Activated CD4-positive, CD25-positive, alpha-beta regulatory T cell (primary cell): ENCODE measurements at places on chromosomes 6 and 20.

DNA sequence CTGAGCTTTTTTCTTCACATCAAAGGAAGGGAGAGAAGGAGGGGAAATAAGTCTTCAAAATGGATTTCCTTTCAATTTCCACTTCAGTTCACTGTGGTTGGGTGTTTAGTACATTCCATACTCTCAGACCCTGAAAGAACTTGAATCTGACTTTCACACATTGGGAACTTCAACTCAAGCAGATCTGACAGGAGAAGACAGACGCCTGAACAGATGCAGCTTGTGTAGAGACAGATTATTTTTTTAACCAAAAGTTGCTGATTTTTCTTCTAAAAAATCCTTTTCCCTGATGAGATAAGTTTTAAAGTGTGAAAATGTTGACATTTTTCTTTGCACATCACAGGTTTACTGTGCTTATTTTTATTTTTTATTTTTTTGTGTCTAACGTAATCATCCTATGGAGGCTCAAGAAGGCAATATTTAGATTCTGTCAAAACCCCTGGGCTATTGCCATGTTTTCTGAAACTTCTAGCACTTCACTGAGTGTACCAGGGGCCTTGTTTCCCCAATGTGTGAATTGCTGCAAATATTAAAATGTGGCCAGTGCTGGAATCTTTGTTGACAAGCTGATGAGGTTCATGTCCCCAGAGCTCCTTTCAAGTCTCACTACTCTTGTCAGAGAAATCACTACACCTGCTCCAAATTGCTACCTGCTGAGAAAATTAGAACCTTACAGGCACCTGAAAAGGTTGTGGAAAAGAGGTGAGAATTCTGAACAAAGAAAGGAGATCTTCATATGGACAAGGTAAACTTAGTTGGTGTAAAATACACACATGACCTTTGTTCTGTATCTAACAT is 214.8 kb upstream of the BTBD3 start:
- DNase-seq = no peak

GRCh38 chr6:157221817-157222175 is 101.5 kb downstream of the TMEM242 start:
- no peak for DNase-seq

- no peak for DNase-seq
Measured at GRCh38 chr6:139406577-139407343, 32.3 kb upstream of the CITED2 start.

- no peak for DNase-seq
Measured at GRCh38 chr6:31042806-31043205, 32.5 kb downstream of the MUC22 start.

- DNase-seq = no peak
Measured at GRCh38 chr20:59159091-59159490, 4.5 kb upstream of the ZNF831 start.

DNA sequence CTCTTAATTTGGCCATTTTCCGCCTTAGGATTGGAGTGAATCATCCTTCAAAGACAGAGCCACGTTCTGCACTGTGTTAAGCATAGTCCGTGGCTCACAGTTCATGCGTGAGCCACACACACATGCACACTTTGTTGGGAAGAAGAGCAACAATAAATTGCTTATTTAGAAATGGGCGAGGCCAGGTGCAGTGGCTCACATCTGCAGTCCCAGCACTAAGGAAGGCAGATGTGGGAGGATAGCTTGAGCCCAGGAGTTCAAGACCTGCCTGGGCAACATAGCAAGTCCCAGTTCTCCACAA is 131.3 kb downstream of the ZDHHC14 start:
- DNase-seq = no peak

- DNase-seq = no peak
Measured at GRCh38 chr6:165403006-165403595, 93.7 kb upstream of the C6orf118 start.

DNA sequence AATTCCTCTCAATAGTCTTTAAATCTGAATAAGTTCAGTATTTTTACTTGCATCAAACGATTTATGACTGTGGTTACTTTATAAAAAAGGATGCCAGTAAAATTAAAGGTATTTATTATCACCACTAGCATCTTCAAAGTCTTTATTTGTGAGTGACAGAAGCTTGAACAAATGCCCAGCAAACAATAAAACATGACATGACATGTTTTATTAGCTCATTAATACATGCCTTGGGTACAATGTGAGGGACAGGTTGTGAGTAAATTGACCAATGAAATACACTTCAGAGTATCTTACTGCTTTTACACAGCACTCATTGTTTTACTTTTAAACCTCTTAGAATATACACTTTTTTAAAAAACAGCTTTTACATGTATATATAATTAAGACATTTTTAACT is 113.4 kb upstream of the BEND3 start:
- no peak for DNase-seq

- DNase-seq = no peak
Measured at GRCh38 chr6:52126231-52126630, 38.8 kb upstream of the PKHD1 start.

DNA sequence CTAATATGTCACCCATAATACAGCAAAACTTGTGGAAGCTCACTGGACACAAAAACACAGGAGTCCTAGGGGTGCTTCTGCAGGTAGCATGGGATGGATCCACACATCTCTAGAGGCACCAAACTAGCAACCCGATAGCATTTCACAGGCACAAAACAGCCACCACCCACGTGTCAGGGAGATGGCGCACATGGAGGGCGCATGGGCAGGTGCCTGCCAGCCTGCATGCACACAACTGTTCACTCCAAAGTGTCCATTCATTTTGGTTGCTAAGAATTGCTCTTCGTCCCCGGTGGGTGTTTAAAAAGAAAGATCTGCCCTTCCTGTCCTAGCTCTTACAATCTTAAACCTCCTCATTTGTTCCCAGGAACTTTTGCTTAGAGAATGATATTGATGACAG is 171.3 kb downstream of the SYNDIG1 start:
- DNase-seq = no peak

GRCh38 chr20:23628402-23629016 is 9.2 kb downstream of the CST3 start:
- no peak for DNase-seq

GRCh38 chr20:18477821-18478220 is 10.6 kb downstream of the POLR3F start:
- DNase-seq = no peak

DNA sequence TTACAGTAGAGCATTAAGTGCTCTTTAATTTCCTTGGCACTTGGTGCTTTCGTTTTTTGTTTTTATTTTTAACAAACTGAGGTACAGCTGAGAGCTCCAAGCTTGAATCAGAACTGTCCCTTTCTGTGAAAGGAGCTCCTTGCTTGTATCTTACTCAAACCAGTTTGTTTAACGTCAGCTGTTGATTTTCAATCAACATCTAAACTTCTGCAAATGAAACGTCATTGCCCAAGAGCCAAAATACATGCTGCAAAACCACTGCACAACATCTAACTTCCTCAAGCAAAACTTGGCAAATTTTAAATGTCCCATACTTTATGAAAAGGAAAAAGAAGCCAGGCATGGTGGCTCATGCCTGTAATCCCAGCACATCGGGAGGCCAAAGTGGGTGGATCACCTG is 15.2 kb downstream of the VNN2 start:
- DNase-seq = no peak
